ENCODE measurements at places on chromosomes 1 and 21.

DNA sequence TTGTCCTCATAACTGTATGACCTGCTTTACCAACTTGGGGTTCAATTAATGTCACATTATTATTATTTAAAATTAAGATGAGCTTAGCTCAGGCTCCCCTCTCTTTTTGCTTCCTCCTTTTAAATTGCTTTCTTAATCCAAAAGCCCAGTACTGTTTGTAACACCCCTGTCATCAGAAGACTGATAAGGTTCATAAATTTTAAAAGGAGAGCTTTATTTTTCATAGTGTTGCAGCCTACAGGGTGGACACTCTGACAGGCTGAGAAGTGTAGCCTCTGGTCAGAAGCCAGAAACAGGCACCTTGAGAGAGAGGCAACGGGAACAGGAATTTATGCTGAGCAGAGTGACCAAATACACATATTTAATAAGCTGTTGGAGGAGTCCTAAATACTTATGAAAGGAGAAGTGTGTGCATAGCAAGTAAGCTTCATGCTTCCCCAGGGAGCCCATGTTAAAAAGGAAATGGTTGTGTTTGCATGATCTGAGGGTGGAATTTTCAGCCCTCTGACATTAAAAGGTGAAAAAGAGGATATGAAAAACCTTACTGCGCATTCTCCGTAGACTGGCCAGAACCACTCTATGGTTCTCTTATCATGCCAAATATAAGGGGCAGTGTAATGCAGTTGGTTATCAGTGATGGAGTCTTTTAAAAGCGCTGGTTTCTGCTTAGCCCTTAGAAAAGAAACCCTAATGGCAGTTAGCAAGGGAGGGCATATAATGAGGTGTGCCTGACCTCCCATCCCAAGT, 30.5 kb upstream of the FGGY start:
- no peak for DNase-seq

DNA sequence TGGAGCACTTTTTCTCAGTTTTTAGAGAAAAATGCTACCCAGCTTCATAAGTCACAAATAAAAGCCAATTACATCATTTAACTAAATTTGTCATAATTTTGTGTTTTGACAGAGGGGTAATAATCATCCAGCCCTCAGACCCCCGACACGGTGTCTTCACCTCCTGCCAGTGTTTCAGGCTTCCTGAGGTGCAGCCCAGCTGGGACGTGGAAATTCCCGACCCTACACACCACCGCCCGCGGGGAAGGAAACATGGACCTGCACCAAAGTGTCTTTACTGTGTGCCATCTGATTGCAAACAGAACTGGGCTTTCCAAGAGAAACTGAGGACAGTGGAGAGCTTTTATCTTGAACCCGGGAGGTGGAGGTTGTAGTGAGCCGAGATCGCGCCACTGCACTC, 7.7 kb upstream of the INAVA start:
- DNase-seq, result no peak

DNA sequence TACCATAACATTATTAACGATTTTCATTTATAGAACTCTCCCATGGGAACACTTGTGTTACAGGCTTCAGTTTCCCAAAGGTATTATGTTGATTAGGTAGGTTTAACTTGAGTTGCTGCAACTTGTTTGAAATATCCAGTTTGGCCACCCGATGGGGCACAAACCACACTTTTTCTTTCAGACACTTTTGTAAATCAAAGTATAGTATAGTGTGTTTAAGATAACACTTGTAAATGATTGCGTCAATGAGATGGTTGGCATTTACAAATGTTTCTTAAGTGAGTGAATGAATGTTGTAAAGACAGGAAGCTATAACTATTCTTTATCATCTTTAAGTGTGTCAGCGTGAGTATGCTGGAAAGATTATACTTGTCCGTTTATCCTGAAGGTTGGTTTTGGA, 4.3 kb downstream of the XPR1 start:
- no peak for DNase-seq

DNA sequence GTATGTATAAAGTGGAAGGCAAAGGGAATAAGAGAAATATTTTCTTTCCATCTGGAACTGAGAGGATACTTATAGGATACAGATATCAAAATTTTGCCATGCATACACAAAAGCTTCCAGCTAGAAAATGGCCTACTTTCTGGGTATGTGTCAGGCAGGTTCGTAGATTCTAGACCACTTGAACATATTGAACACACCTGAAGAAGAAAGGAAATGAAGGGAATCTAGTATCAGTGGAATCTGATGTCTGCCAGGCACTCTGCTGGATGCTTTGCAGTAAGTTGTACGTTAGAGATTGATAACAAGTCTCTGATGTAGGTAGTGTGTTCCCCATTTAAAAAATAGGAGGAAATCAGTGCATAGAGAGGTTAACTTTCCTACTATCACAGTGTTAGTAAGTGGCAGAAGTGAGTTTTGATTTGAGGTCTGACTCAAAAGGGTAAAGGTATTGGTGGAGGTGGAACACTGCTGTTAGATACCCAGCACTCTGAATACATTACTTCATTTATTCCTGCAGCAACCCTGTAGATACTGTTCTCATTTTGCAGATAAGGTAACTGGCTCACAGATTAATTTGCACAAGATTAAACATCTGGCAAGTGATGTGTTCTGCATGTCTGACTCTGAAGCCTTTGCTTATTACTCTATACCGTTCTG, 3.0 kb downstream of the CAMSAP2 start:
- DNase-seq, result no peak

DNA sequence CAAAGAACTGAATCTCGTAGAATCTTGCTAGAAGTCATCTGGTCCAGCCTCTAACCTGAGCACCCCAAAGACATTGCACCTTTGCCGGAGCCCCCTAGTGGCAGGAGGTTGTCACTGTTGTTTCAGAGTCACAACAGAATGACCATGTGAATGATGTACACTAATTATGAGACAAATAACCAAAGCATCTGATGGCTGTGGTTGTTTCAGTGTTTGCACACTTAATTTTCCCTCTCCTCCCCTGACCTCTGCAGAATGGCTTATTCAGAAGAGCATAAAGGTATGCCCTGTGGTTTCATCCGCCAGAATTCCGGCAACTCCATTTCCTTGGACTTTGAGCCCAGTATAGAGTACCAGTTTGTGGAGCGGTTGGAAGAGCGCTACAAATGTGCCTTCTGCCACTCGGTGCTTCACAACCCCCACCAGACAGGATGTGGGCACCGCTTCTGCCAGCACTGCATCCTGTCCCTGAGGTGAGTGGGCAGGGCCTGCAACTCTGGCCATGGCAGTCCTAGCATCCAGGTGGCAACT, 26.4 kb downstream of the TRAF5 start:
- no peak for DNase-seq
